T-helper 1 cell treated with Interleukin-12 subunit alpha and Interleukin-12 subunit beta and Interleukin-4 antibody, amounts not matched to agents 30 ng/mL and 1 ng/mL, for 36 hours (primary cell): ENCODE measurements at places on chromosomes 5 and 9. TPM values are rescaled to one million over a fixed set of nuclear protein-coding genes. Genes with fewer than 3 reads are reported as not detected.

Gene SOX30
- total RNA-seq, result 0.10 and 0.12 TPM in 2 replicates

Gene PCDHGB7
- total RNA-seq, result 0.07 and 0.29 TPM in 2 replicates

Gene NKD2
- total RNA-seq, result 3.1 and 4.3 TPM in 2 replicates

Gene IER5L
- total RNA-seq, result 3.3 and 3.4 TPM in 2 replicates

Gene FOXD1
- total RNA-seq, result 0.20 and 0.29 TPM in 2 replicates

Gene COL5A1
- total RNA-seq, result 0.02 and 0.15 TPM in 2 replicates

Gene PCDHB13
- not detected in 2 replicates for total RNA-seq

Gene ISL1
- total RNA-seq, result not detected in 2 replicates

Gene CKMT2
- 0.27 TPM in 1 of 2 replicates, not detected in the other for total RNA-seq

Gene TAF7
- total RNA-seq, result 61.0 and 65.9 TPM in 2 replicates
